Jurkat, Clone E6-1 (cell line): ENCODE measurements at places on chromosomes 4 and X.

GRCh38 chrX:97123001-97123400, 239.3 kb downstream of the RPA4 start:
- no peak for DNase-seq

- no peak for DNase-seq
These were observed 92.6 kb downstream of the ASB9 start for GRCh38 chrX:15177316-15177715.

- DNase-seq: no peak
These were observed 134.5 kb upstream of the MBNL3 start for GRCh38 chrX:132623300-132623699.

- no peak for DNase-seq
These were observed 166.7 kb downstream of the PRDM5 start for GRCh38 chr4:120755864-120756263.

DNA sequence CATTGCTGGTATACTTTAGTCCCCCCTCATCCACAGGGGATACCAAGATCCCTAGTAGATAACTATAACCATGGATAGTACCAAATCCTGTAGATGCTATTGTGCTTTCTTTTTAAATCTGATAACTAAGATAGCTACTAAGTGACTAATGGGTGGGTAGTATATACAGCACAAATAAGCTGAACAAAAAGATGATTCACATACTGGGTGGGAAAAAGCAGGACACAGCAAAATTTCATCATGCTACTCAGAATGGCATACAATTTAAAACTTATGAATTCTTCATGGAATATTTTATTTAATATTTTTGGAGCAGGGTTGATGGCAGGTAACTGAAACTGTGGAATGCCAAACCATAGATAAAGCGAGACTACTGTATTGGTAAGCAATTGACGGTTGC, 161.6 kb downstream of the IL15 start:
- DNase-seq: no peak

- DNase-seq: no peak
These were observed 27.4 kb downstream of the RNF212 start for GRCh38 chr4:1086011-1086410.

GRCh38 chr4:111268769-111269414, 646.0 kb upstream of the PITX2 start:
- no peak for DNase-seq

DNA sequence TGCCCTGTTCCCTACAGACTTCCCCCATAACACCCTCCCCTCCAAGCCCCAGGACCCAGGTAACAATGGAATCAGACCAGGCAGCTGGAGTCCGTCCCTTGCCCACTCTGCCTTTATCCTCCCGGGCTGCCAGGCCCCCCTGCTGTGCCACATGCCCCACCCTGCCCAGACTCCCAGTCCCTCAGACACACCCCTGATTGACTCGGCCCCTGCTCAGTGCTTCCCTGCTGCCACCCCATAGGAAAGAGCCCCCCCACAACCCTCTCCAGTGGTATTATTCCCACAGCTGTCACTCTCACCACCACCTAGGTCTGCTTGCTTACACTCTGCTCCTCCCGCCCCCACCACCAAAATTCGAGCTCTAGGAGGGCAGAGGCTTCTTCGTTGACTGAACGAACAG, 4.7 kb upstream of the NAA10 start:
- DNase-seq: no peak

DNA sequence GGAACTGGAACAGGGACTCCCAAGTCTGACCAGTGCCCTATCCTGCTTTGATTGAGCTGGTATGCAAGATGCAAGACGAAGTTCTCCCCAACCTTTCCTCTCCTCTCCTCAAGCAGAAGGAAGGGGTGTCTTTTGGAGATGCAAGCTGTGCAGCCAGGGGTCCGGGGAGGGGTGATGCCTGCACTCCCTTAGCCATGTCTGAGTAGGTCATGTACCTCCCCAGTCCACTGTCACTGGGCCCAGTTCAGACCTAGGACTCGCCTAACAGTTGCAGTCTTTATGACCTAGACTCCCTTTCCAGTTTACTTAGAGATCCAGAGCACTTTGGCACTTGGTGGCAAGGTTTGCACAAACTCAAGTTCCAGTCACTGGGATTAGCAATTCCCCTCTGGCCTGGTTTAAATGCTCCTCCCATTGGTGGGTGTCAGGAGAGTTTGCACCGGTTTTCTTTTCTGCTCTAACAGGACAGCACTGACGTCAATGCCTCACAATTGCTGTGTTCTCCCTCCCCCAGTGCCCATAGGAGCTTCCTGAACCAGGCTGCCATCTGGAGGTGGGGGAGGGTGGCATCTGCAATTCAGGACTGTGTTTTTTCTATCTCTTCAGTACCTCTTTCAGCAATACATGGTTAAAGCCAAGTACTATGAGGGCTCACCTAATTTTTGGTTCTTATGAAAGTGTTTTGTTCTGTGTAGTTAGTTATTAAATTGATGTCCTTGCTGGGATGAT, 782.2 kb downstream of the ARAP2 start:
- DNase-seq: peak; percentile 11

DNA sequence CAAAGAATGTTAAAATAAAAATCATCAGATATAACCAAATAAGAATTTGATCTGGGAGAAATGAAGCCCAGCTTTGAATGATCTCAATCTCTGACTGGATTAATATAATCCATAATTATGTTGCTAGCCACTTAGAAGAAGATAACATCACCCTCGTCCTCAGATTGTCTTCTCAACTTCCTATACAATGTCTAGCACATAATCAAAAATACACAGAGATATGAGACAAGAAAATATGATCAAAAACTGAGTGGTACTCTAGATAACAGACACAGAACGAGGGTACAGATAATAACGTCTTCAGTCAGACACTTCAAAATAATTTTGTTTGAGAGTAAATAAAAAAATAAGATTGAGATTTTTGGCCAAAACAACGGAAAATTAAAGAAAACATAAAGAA, 47.1 kb downstream of the EVC2 start:
- no peak for DNase-seq

GRCh38 chr4:48910511-48910910, 3.9 kb upstream of the OCIAD2 start:
- no peak for DNase-seq

DNA sequence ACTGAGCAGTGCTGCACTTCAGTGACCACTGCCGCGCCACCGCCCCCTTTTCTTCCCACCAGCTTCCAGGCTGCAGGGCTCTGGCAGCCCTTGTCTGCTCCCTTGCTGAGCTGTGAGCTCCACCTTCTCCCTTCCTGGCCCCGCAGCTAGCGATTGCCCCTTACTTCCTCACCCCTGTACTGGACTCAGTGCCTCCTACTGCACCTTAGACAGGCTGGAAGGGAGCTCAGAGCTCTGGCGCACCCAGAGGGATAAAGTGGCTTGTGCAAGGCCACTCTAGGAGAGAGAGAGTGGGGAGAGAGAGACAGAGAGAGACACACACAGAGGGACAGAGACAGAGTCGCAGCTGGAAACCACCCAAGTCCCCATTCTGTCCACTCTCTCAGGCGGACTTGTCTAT, 6.0 kb downstream of the RASL11B start:
- no peak for DNase-seq

DNA sequence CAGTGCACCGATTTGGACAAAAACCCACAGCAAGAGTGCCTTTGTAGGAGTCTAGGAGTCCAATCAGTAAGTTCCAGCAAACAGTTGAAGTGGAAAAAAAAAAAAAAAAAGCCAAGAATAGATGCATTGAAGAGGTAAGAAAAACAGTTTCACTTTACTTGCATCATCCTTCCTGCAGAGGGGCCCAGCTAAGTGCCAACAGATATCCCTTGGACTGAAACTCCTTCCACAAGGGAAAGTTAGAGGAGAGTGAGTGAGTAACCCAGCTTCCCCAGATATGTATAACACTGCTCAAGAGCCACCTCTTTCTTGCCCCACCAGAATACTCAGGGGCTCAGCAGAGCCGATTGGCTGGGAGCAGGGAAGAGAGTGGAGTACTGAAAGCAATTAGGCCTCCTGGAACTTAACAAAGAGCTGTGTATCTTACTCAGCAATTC, 617.7 kb upstream of the SMIM31 start:
- DNase-seq: no peak

- no peak for DNase-seq
These were observed 43.7 kb upstream of the S100G start for GRCh38 chrX:16606142-16606720.

GRCh38 chr4:48913346-48913745, 6.8 kb upstream of the OCIAD2 start:
- no peak for DNase-seq

DNA sequence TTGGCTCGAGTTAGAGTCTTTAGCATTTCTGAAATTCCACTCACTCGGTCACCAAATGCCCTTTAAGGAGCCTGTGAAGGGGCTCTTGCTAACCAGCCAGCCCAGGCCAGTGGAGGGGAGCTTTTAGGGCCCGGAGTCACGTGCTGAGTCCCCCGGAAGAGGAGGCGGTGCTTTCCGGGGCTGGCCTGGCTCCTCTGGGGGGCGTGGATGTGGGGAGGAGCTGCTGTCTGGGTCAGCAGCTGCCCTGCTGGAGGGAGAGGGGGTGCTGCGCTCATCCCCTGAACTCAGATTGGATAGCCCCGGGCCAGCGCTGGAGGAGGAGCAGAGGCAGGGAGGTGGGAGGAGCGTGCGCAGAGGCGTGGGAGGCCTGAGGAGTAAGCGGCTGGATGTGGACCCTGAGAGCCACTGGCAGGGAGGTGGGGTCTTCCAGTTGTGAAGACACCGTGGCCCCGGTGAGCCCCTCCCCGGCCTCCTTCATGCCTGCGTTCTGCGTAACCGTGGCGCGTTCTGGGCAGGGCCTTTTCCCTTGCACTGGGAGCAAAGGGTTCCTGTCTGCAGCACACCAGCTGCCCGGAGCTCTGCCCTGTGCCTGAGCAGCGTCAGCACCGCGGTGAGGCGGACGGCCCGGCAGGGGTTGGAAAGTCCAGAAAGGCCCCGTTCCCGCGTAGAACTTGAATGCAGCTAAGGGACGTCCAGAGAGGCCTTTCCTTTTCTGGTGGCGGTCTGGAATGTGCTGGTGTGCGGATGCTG, 19.7 kb downstream of the MAEA start:
- DNase-seq: no peak

DNA sequence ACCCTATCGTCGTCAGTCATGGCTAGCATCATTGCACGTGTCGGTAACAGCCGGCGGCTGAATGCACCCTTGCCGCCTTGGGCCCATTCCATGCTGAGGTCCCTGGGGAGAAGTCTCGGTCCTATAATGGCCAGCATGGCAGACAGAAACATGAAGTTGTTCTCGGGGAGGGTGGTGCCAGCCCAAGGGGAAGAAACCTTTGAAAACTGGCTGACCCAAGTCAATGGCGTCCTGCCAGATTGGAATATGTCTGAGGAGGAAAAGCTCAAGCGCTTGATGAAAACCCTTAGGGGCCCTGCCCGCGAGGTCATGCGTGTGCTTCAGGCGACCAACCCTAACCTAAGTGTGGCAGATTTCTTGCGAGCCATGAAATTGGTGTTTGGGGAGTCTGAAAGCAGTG, 1.6 kb downstream of the ZCCHC12 start:
- no peak for DNase-seq

DNA sequence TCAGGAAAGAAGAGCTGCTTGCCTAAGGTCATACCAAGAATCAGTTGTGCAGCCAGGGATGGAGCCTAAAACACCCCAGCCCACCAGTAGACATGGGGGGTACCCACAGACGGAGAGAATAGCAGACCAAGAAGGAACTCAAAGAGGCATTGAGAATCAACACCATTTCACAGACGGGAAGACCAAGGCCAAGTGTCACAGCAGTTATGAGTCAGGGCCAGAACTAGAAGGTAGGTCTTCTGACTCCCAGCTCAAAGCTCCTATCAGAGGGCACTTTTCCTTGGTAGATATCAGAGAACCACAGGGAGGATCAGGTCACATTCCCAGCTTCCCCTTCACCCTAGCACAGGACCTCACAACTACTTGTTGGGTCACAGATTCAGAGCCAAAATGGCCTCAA, 14.5 kb downstream of the OTUD5 start:
- DNase-seq: no peak

- no peak for DNase-seq
These were observed 62.5 kb downstream of the SEC24D start for GRCh38 chr4:118773429-118773792.
